Fibroblast of skin of left biceps (primary cell): ENCODE measurements at places on chromosomes 2 and 18.

DNA sequence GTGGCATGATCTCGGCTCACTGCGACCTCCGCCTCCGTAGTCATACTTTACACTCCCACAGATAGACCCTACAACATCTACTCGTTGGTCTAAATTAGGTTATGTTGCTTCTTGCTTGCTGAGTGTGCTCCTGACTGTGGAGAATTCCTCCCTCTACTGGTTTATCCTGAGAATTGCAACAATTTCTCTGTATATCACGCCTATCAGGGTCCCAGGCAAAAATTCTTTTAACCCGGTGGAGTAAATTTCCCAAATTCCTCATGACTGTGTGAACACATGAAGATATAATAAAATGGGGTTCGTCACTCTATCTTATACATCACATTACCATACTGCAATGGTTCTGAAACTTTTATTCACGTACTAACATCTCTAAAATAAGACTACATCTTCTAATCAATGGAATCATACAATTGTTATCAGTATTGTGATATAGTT, 156.7 kb downstream of the EVA1A start:
- DNase-seq = peak; percentile 33

GRCh38 chr18:50973367-50974126, 5.7 kb downstream of the ELAC1 start:
- no peak for DNase-seq

GRCh38 chr2:890791-891190, 59.9 kb upstream of the SNTG2 start:
- no peak for DNase-seq

GRCh38 chr2:30262716-30263309, 31.5 kb downstream of the LBH start:
- DNase-seq = no peak

- DNase-seq = no peak
These were observed 34.1 kb upstream of the ZDBF2 start for GRCh38 chr2:206240327-206240726.
